ENCODE measurements at places on chromosomes 1 and 21.
A peak's percentile ranks its signal among the peaks of the same experiment; 100 is the strongest.

GRCh38 chr1:161730050-161730564 lies 8.8 kb downstream of the FCRLB start:
- DNase-seq: peak; percentile 77

DNA sequence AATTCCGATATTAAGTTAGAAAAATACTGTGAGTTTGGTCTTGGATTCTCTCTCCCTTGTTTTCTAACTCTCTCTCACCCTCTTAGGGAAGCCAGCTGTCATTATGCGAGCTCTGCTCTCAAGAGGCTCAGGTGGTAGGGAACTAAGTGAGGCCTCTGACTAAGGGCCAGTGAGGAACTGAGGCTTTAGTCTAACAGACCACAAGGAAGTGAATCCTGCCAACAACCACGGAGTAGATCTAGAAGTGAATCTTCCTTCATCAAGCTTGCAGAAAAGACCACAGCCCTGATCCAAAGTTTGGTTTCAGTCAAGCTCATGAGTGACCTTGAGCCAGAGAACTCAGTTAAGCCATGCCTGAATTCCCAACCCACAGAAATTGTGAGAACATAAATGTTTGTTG lies 180.1 kb upstream of the PRMT6 start:
- peak; percentile 2 for DNase-seq

DNA sequence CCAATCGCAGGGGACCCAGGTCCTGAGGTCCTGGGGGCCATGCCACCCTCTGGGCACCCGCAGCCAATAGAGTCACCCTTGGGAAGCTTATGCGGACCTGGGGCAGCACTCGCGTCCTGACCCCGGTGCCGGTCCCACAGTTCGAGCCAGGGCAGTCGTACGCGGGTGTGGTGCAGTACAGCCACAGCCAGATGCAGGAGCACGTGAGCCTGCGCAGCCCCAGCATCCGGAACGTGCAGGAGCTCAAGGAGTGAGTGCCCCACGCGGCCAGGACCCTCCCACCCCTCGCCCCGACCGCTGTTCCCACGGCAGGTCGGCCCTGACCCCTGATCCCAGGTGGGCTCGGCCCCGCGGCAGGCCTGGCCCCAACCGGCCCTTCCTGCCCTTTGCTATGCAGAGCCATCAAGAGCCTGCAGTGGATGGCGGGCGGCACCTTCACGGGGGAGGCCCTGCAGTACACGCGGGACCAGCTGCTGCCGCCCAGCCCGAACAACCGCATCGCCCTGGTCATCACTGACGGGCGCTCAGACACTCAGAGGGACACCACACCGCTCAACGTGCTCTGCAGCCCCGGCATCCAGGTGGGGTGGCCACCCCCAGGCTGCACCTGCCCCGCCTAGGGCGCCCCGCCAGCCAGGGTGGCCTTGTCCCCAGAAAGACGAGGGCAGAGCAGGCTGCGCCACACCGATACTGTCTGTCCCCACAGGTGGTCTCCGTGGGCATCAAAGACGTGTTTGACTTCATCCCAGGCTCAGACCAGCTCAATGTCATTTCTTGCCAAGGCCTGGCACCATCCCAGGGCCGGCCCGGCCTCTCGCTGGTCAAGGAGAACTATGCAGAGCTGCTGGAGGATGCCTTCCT lies 20.5 kb downstream of the COL6A1 start:
- DNase-seq: no peak

GRCh38 chr1:154288661-154289060 lies 16.2 kb downstream of the HAX1 start:
- DNase-seq: no peak

GRCh38 chr1:6026095-6026809 lies 19.4 kb upstream of the KCNAB2 start:
- peak; percentile 54 for DNase-seq
